Posterior vena cava (tissue), 2 donors: ENCODE measurements at places on chromosomes 7 and 10. TPM values are rescaled to one million over a fixed set of nuclear protein-coding genes. Genes with fewer than 3 reads are reported as not detected.

- DNase-seq = no peak
These were observed 435.5 kb downstream of the CALN1 start for GRCh38 chr7:71976645-71977044.

- no peak for DNase-seq
These were observed 619 bp upstream of the LMTK2 start for GRCh38 chr7:98105942-98106544.

DNA sequence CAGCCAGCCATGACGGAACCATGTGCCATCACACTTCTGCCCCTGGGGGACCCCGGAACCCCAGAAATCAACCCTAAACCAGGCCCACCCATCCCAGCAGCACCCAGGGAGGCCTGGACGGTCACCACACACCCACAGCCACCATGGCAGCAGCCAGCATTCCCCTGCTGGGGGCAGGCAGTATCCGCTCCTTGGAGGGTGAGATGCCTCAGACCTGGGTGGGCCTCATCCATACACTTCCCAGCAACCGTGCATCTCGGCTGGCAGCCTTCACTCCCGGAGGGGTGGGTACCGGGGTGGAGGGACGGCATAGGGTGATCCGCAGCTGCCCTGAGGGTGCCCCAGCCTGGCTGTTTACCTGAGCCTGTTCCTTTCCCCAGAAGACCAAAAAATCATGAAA is 69.1 kb upstream of the FAM20C start:
- no peak for DNase-seq

The AS3MT gene
- 0.65 TPM for total RNA-seq
